ENCODE measurements at places on chromosomes 3 and 15.

DNA sequence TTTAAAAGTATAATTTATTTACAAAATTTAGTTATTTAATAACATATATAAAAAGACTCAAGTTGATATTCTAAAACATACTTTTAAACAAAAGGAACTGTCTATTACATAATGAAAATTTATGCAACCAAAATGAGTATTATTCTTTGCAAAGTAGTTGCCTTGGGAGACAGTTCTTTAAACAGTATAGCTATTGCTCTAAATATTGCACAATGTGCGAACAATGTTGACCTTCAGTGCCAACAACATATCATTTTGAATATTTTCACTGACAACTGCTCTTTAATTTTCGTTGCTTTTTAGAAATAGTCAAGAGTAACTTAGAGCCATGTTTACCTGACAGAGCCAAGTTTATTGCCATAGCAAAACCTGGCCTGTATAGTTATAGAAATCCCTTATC, 124.9 kb downstream of the ZBTB20 start:
- no peak for DNase-seq

GRCh38 chr15:71114887-71115566, at the start of gene THSD4:
Gene THSD4 (plus strand): TSS chr15:71115471.
- peak; percentile 90 for DNase-seq

- DNase-seq = no peak
Observed at GRCh38 chr3:148335612-148336011, 362.1 kb upstream of the AGTR1 start.

- no peak for DNase-seq
Observed at GRCh38 chr15:55912982-55913381, 80.4 kb downstream of the NEDD4 start.

- DNase-seq = no peak
Observed at GRCh38 chr3:69560818-69561217, 174.9 kb upstream of the FRMD4B start.

- no peak for DNase-seq
Observed at GRCh38 chr15:28994142-28994830, 108.5 kb downstream of the APBA2 start.

DNA sequence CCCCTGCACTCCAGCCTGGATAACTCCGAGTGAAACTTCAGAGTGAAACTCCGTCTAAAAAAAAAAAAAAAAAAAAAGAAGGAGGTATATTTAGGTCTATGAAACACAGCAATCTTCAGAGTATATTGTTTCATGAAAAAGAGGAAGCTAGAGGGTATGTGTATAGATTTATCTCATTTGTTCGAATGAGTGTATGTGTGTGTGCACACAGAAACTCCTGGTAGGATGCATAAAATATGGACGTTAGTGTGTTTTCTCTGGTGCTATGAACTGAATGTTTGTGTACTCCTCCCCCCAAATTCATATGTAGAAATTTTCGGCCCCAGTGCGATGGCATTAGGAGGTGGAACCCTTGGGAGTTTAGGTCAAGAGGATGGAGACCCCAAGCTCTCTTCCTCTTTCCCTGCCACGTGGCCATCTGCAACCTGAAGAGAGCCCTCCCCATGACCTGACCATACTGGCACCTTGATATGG, 98.6 kb upstream of the KLF13 start:
- no peak for DNase-seq

GRCh38 chr3:108311797-108312196, 15.4 kb downstream of the HHLA2 start:
- DNase-seq = no peak

- DNase-seq = no peak
Observed at GRCh38 chr3:195708061-195708460, 12.7 kb upstream of the MUC20 start.

DNA sequence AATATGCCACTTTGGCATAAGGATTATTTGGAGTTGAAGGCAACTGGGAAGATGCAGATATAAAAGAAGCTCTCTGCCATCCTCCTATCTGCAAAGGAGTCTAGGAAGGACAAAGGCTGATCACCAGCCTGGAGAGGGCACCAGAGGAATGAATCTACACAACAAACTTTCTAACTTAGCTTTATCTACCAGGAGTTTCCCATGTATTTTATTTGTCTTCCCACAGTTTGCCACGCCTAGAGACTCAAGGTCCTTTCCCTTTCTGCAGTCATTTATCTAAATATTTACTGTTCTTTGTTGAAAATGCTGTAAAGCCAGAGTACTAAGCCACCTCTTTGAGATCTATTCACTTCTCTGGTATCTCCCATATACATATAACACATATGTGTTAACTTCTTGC, 32.2 kb downstream of the GPR176 start:
- no peak for DNase-seq

DNA sequence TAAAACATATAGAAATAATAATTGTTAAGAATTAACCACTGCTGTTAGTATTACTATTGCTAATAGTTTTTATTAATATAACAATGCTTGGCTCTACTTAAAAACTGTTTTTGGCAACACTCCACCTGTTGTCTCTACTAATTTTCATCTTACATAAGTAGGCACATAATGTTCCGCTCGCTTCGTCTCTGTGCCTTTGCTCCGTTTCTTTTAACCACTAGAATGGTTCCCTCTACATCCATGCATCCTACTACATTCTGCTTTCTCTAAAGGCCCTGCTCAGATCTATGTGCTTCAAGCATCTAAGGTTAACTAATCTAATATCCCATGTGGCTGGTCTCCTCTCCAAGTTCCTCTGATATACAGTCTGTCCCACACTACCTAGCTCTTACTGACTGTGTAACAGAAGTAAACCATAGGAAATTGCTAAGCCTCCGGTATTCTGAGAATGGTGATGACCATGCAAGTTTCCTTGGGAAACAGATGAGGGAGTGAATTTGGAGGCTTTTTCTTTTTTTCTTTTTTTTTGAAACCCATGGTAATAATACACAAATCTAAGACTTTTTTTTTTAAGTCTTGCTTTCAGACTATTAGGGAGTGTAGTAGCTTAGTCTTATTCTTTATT, 138.3 kb downstream of the P3H2 start:
- no peak for DNase-seq

GRCh38 chr15:31503256-31503655, 176.6 kb downstream of the KLF13 start:
- DNase-seq = no peak

- DNase-seq = no peak
Observed at GRCh38 chr15:78425643-78426042, 12.4 kb upstream of the IREB2 start.

GRCh38 chr15:94723801-94724200, 492.4 kb downstream of the MCTP2 start:
- no peak for DNase-seq

- no peak for DNase-seq
Observed at GRCh38 chr3:44108481-44108880, 133.2 kb upstream of the TOPAZ1 start.

- DNase-seq = no peak
Observed at GRCh38 chr3:191068946-191069813, 129.9 kb upstream of the OSTN start.

- DNase-seq = no peak
Observed at GRCh38 chr15:72813345-72814004, 29.9 kb upstream of the ADPGK start.

DNA sequence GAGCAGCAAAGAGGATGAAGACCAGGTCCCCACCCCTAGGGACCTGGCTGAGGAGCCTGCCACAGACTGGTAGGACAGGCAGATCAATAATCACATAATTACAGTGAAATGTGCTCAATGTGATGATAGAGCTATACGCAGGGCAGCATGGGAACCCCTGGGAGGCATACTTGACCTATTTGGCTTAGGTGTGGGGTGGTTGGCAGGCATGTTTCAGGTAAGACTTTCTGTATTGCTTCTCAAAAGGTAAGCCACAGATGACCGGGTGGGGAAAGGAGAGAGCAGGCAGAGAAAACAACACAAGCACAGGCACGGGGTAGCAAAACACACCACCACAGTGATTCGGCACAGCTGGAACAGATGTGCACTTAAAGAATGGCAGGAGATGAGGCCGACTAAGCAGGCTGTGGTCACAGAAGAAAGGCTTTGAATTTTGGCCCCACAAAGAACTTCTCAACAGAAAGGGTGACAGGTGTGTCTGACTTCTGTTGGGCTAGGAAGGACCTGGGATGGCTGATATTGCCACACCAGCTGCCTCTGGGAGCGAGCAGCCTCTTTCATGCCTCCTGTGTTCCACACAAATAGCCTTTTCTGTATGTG, 64.1 kb downstream of the ABCC5 start:
- no peak for DNase-seq

DNA sequence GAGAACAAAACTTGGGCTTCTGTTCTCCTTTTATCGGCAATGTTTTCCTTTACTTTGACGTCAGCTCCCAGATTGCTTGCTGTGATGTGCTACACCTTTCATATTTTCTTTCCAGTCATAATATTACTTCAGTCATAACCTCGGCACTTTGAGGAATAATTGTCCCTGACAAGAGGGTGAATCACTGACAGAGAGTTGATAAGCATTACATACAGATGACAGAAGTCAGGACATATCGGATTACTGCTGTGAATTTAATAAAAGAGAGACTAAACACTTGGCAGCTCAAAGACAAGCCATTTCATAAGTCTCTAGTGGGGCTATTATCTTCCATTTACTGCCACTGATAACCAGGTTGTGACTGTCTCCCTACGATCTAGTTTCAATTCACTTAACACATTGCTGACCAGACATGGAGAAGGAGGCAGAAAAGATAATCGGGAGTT, 362.1 kb upstream of the ARRDC4 start:
- DNase-seq = no peak

- DNase-seq = no peak
Observed at GRCh38 chr15:49270541-49271421, 100.7 kb downstream of the GALK2 start.

DNA sequence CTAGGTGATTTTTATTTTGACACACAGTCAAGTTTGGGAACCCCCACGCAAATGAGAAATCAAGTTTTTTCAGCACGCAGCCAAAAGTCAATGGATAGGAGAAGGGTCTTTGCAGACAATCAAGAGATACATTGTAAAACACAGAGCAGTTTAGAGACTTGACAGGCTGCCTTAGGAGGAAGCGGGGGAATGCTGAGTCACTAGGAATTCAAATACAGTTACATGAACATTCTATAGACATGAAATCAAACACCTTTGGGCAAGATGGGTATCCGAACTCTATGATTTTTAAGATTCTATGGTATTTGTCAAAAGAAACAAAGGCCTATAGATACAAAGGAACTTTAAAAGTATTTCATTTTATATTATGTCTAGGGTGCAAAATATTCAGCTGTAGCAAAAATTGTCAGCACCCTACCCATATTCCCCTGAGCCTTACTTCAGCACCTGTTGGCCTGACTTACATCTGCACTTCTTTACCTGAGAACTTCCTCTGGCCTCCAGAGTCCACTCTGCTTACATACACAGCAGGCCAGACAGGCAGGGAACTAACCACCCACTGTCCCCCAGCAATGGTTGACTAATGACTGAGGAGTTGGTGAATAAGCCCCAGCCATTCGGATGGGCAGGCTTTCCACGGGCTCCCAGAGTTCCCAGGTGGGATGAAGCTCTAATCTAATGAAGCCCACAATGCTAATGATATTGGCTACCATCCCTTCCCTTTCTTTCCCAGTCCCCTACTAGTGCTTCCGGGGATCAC, 289.3 kb upstream of the RORA start:
- no peak for DNase-seq

DNA sequence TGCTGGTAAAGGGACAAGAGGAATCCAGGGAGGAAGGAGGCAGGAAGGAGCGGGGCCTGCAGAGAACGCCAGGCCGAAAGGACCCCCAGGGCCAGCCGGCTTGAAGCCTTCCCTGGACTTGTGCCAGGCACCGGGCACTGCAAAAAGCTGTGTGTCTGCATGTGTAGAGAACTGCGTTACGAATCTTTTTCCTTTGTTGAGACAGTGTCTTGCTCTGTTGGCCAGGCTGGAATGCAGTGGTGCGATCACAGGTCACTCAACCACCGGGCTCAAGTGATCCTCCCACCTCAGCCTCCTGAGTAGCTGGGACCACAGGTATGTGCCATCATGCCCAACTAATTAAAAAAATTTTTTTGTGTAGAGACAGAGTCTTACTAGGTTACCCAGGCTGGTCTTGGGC, 17.0 kb upstream of the MUC4 start:
- DNase-seq = no peak

DNA sequence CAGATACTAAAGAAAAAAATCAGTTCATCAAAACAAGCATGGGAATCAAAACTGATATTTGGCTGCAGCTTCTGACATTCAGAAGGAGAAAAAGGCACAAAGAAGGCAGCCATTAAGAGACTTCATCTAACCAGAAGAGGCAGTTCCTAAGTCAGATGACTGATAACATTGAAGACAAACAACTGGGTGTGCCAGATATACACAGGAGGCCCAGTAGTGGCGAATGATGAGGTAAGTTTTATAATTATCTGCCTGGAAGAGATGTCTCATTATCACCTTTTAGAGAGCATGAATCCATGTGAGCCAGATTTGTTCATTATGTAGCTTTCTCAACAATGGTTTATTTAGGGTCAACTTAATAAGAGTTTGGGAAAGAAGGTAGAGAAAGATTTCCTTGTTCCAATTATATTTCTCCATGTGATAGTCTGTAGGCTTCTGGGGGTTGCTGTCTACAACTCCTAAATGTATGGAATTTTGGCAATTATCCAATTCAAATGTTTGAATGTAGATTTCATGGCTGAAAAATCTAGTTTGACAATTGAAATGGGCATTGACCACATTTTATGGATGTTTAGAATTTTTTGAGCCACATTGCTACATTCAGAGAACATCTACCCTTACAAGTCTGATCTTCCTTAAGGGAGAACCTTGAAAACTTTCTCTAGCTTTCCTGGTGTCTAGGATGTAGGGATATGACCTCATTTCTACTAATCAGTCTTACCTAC, 50.4 kb upstream of the RASGRF1 start:
- DNase-seq = no peak

Data from HEK293T (cell line).